ENCODE measurements at places on chromosomes 5 and 9.

DNA sequence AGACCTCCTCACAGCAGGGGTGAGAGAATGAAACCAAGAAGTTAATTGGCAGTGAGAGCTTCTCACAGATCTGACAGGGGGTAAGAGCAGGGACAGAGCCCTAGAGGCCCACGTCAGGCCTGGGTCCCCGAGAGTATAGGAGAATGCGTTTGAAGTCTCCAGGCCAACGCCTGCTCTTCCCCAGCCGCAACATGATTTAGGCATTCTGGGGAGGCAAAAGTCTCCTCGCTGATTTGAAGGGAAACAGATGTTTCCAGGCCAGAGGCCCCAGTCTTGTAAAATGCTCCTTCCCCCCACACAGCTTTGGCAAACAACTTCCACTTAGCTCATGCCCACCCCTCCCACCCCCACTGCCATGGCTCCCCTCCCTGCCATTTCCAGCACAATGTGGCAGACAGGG lies 239.2 kb upstream of the TRIM32 start:
- peak; percentile 29 for DNase-seq

GRCh38 chr5:139796061-139796806 lies 626 bp downstream of the PSD2 start:
- DNase-seq: no peak

GRCh38 chr9:88792502-88792901 lies 198.8 kb upstream of the S1PR3 start:
- DNase-seq: peak; percentile 52

DNA sequence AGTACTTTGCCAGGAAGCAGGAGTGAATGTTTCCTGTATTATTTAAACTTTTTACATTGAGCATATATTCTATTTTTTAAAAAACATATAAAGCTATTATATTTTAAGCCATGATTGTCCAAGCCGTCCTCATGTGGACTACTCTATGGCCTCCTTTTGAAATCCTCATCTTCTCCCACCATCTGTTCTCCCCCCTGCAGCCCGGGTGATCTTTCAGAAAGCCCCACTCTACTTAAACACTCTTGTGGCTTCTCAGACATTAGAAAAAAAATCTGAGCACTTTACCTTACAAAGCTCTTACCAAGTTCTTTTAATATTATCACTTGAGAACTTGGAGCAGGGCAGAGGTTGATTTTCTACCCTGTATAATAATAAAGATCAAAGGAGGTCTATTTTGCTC lies 95.4 kb downstream of the CAVIN4 start:
- DNase-seq: no peak

DNA sequence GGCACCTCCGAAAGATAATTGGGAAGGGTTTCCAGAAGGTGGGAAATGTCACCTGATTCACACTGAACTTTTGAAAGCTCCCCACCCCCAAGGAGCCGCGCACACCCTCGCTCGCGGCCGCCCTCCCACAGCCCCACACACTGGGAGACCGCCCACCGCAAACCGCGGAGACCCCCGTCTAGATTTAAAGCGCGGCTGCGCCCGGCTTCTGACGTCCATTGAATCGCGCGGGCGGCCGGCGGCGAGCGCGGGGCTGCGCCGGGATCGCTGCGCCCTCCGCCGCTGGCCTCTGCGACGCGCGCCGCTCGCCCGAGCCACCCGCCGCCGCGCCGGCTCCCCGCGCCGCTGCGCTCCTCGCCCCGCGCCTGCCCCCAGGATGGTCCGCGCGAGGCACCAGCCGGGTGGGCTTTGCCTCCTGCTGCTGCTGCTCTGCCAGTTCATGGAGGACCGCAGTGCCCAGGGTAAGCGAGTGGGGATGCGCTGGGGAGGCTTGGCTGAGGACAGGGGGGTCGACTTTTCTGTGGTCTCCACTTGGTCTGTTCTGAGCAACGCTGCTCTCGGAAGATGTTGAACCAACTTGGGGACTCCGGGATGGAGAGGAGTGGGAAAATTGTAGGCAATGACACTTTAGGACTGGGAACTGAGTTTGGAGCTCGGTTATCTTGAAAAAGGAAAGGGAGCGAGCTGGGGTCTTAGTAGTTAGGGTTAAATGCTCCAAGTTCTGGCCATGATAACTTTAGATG lies at the start of gene FST:
FST (plus strand) TSS at position 214 of the 743 bp plus-strand sequence; CDS start at position 377, 163 bp downstream.
- no peak for DNase-seq

- no peak for DNase-seq
These were observed 24.2 kb downstream of the ARHGEF37 start for GRCh38 chr5:149605354-149605997.

DNA sequence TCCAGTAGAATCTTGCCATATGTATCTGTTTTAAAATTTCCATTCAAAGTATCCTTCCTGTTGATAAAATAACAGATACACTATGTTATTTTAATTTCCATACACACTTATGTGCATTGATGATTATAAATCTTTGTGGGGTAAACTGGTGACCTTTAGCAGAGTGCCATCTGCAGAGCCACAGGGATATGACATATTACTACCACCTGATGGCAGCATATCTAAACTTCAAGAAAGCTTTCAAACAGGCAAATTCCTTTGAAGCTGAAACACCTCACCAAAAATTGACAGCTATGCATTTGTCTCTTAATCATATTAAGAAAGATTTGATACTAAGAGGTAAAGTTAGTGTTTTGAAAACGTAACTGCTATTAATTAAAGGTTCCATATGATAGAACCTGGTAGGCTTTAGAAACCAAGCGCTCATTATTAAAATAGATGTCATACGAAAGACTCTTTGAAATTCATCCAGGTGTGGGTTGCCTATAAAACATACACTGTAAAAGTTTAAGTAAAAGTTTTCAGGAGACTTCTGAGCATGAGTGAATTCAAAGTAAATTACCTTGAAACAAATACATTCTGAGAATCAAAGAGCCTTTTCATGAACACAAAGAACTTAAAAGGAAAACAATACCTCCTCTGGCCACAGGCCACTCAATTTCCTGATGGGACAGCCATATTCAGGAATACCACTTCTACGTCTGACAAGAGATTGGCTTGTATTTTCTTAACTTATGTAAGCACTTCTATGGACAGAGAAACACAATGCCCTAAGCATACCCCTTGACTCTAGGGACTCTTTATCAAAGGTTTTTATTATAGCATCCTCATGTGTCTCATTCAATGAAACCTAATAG lies 93.3 kb downstream of the KIAA0825 start:
- DNase-seq: no peak

DNA sequence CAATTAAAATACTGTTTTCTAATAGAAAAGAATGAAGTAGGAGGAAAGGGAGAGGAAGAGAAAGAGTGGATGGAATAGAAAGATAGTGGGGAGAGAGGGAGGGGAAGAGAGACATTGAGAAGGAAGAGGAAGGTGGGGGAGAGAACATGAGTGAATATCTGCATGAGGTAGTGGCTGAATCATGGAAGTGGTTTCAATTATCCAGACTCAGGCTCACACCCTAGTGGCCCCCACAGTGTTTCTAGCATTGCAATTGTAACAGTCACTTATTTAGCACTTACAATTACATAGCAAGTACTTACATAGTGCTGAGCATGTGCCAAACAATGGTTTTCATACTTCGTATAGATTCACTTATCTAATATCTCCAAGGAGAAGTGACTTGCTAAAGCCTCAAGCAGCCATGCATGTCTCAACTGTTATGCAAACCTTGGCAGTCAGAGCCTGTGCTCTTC lies 72.7 kb downstream of the CAST start:
- DNase-seq: no peak
